ENCODE measurements at places on chromosomes 3 and 15. TPM values are rescaled to one million over a fixed set of nuclear protein-coding genes. Genes with fewer than 3 reads are reported as not detected.
A peak's percentile ranks its signal among the peaks of the same experiment; 100 is the strongest.

- no peak for DNase-seq
These were observed 15.9 kb downstream of the RPLP1 start for GRCh38 chr15:69468241-69469121.

DNA sequence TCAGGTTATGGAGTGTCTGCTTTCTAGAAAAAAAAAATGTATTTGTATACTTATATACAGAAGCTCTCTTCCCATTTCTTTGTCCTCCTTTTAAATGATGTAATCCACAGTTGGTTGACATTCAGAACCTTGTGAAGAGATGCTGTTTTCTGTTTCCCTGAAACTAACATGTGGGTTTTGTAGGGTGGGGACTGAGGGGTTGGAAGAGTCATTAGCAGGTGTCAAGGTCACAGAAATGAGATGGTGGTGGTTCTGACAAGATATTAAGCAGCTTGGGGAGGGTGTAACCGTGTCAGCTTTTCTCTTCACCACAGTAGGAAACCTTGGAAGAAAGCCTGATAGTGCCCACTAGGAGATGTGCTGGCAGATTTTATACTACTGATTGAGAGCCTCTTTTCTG is 2.4 kb downstream of the RASA2 start:
- DNase-seq = no peak

DNA sequence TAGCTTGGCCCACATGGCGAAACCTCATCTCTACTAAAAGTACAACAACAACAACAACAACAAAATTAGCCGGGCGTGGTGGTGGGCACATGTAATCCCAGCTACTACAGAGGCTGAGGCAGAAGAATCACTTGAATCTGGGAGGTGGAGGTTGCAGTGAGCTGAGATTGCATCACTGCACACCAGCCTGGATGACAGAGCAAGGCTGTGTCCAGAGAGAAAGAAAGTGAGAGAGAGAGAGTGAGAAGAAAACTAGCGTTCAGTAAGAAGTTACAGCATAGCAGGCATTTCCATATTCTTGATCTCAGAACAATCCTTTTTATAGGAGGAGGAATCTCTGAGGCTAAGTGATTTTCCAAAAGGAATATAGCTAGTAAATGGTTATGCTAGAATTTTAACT is 1076.1 kb downstream of the AGBL1 start:
- no peak for DNase-seq

TLR9 gene
- 0.55 TPM for total RNA-seq

GRCh38 chr3:141482245-141482922 is 4.4 kb upstream of the RASA2 start:
- no peak for DNase-seq

CAND2 gene
- 220 TPM for total RNA-seq

PIGZ gene
- 3.2 TPM for total RNA-seq

DNA sequence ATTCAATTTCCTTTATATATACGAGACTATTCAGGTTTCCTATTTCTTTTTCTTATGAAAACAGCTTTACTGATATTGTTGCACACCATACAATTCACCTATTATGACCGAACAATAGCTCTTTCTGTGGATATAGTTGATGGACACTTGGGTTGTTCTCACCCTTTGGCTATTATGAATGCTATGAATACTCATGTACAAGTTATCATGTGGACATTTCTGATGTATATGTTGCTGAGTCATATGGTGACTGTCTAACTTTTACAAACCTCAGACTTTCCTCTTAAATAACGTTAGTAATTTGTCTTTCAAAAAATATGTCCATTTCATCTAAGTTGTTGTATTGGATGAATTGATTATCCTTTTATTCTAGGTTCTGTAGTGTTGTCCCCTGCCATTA is 15.7 kb upstream of the USF3 start:
- no peak for DNase-seq

DNA sequence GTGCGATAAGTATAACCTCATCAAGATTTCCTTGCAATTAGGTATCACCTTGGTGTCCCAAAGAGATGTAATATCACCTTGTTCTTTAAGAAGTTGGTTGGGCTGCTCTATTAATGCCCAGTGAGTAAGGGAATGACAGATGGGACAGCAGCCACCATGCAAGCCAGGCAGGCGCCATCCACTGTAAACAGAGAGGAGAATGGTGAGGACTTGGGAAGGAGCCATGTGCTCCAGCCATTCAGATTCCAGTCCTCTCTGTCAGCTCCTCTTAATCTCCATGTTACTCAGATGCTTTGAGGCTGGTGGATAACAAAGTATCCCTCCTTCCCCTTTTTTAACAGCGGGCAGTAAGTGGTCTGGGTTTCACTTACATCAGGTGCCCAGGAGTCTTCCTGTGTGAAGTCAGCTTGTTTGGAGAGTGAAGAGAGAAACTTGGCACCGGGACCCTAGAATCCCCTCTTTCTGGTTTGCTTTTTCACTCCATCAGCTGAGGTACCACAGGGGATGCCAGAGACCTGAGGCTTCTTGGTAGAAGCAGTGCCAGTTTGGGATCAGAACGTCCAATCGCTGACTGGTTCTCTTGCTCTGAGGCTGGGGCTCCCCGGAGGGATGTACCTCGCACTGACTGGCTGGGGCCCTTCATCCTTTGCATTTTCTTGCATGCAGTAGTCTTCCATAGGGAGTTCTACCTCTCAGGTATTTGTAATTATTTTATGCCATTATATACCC is 29.5 kb downstream of the SLCO3A1 start:
- DNase-seq = peak; percentile 53

GRCh38 chr15:86392874-86393273 is 313.2 kb downstream of the AGBL1 start:
- DNase-seq = no peak

MORC1 gene
- total RNA-seq = not detected

- DNase-seq = no peak
These were observed 47.2 kb upstream of the TEX55 start for GRCh38 chr3:119098619-119099222.

DNA sequence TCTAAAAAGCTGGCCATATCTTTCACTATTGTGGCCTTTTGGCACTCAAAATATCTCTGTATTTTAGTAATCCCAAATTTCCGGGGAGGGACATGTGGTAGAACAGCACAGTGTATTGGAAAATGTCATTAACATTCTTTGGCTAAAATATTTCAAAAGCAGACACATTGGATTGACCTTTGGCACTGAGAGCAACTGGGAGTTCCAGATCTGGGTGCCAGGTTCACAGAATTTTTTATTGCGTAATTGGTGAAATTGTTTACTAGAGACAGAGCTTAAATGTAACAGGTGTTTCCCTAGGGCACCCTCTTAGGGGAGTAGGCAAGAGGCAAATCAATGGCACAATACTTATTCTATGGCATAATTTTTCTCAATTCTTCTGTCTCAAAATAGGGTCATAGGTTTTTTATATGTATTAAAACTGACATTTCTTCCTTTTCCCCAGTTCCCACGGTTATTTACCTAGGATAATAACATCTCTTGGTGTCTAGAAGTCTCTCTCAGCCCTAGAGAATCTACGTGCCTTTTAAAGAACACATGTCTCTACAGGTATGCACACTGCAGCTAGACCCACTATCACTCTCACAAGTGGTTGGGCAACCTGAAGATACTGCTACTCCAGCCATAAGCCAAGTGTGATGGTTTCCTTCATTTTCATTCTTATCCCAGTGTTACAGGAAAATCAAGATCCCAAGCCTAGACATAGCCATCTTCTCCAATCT is 10.6 kb downstream of the RBMS3 start:
- no peak for DNase-seq

FAM107A gene
- total RNA-seq = 19.0 TPM

CD276 gene
- total RNA-seq = 8.9 TPM

TMEM40 gene
- total RNA-seq = 0.59 TPM

GRCh38 chr3:19384868-19385267 is 236.6 kb downstream of the KCNH8 start:
- DNase-seq = no peak

GRCh38 chr3:105957722-105958121 is 88.9 kb upstream of the CBLB start:
- no peak for DNase-seq

DNA sequence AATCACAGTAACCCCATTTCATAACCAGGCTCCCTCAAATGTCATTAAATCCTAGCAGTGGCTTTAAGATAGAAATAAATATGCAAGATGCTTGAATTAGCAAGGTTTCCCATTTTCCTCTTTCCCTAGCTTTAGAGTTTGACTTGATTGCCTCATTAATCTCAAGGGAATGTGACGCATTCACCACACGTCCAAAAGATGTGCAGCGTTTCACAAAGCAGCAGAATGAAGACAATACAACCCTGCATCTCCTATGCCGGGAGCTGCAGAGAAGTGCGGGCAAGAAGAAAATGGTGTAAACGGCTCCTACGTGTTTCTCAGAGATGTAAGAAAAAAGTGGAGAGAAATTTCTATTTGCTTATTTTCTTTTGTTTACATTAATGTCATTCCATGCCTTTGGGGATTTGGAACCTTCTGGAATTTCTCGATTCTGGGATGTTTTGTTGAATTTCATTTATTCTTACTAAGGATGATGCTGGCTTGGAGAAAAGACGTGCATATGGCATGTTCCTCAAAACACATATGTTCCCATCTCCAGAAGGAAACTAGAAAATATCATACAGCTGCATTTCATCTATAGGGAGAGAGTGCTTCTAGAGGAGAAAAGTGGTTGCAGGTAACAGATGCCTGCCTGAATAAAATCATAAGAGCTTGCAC is 27.8 kb upstream of the FRMD4B start:
- DNase-seq = no peak

- no peak for DNase-seq
These were observed 80.5 kb upstream of the SLC24A5 start for GRCh38 chr15:48040166-48040817.

BSN gene
- total RNA-seq = 0.95 TPM

DNA sequence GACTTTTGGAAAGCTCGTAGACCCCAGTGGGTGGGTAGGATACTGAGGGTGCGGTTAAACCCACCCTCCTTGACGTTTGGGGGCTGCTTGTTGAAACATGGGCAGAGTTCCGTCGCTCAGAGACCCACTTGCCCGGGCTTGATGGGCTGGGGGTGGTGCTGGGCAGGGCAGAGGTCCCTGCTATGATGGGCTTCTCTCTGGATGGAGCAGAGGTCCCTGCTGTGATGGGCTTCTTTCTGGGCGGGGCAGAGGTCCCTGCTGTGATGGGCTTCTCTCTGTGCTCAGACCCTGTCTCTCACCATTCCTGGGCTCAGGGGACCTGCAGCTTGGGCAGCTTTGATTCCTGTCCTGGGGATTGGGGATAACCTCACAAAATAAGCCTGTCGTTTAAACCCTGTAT is 45.2 kb downstream of the FBLN2 start:
- DNase-seq = no peak

DNA sequence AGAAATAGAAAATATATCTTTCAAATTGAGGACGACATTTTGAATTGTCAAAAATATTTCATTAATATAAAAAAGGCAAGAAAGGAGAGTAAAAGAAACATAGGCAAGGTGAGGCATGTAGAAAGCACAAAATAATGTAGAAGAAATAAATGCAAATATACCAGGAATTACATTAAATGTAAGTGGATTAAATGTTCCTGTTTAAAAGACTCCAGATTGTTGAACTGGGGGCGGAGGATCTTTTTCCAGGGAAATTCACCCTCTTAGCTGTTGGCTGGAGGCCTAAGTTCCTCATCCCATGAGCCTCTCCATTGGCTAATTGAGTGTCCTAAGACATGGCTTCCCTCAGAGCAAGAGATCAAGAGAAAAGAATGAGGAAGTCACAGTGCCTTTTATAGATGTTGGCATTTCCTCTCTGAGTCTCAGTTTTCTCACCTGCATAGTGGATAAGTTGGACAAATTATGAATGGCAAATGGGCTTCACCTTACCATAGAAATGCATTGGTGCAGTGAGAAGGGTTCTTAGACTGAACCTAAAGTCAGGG is 147.4 kb upstream of the SMAD3 start:
- DNase-seq = no peak

CCDC13 gene
- 1.1 TPM for total RNA-seq

CRELD1 gene
- 46.9 TPM for total RNA-seq

DNA sequence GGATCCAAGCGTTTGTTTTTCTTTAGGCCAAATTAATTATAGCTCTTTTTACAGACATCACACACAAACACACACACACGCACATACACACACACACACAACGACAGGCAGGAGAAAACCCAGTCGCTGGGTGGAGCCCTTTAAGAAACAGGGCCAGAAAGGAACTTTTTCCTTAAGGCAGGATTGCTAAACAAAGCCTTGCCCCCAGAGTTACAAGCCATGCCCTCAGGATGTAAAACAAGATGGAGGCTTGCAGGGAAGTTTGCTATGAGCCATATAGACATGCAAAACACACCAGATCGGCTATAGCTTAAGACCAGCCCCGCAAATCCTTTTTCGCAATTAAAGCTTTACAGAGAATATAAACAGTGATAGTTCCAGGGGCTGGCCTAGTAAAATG is 16.3 kb upstream of the IQCF2 start:
- no peak for DNase-seq
